ENCODE measurements at places on chromosomes 4 and X.

DNA sequence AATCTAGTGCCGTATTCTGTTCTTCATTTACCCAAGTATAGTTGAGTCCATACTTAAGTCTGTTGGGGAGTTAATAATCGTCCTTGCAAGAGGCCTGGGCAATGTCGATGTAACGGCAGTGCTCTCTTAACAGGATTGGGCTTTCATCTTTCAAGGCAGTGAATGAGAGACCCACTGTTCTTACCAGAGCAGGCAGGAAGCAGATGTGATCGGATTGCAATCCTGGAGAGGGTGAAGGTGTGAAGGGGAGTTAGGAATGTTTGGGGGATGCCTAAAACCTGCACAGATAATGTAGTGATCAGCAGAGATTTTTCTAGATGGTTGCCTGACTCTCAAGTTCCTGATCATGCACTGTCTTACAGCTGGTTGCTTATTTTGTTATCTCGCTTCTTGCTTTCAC, 308.4 kb downstream of the AFF2 start:
- no peak for DNase-seq

GRCh38 chrX:103585411-103586313, at the start of gene TCEAL4:
Gene TCEAL4 (plus strand): TSS chrX:103585515. CDS start chrX:103586676, 1,161 bp downstream.
- no peak for DNase-seq

DNA sequence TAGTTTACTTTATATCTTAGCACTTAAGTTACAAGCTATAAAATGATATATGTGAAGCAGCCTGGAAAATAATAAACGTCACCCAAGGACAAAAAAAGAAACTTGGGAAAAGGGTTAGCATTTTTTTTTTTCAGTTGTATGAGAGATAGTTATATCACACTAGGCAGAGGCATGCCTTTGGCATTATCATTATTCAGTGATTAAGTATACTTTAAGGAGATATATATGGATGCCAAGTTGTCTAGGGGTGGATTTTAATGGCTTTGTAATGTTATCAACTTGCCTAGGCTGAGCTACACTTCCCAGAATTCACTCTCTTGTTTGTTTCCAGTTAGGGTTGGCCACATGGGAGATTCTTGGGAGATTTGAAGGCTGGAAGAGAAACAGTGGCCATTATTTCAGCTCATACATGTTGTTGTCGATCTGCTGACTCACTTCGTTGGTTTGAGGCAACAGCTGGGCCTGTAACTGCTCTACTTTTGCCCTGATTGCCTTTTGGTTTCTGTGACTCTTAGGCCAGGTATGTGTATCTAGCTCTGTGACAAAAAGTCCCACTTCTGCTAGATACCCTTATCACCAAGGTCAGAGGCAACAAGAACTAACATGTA, 11.5 kb upstream of the SRPX start:
- DNase-seq, result no peak

DNA sequence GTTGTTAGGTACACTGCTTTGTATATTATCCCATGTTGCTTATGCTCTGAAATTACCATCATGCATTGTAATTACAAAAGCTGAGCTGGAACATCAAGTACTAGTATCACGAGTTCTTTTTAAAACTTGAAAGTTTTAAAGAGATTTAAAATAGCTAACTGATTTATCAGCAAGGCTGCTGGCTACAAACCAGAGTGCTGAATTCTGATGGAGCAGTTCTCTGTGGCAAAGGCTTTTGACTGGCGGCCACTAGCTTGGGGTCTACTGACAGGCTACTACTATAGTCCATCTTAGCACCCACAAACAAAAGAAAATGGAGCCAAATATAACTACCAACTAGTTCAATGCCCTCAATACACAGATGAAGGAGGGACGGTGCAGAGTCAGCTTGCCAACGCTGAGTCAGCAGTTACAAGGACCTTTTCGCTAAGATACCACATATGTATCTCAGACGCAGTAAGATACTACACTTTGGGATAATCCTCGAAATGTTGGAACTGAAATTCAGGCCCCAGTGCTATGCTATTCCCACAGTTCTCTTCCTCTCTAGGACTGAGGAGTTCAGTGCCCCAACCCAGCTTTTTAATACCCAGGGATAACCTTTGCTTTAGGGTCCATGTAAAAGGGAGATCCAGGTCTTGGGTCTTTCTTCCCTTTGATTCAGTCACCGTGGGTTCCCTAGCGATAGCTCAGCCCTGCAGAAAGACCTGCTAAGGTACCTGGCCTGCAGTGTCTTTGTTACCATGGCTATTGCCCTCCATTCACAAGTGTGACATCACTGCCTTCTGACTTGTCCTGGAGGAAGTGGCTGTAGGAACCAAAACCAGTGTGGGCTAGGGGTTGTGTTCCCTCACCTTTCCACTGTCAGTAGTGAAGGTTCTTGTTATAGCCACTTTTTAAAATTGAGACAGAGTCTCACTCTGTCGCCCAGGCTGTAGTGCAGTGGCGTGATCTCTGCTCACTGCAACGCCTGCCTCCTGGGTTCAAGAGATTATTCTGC, 22.8 kb downstream of the MFAP3L start:
- no peak for DNase-seq

DNA sequence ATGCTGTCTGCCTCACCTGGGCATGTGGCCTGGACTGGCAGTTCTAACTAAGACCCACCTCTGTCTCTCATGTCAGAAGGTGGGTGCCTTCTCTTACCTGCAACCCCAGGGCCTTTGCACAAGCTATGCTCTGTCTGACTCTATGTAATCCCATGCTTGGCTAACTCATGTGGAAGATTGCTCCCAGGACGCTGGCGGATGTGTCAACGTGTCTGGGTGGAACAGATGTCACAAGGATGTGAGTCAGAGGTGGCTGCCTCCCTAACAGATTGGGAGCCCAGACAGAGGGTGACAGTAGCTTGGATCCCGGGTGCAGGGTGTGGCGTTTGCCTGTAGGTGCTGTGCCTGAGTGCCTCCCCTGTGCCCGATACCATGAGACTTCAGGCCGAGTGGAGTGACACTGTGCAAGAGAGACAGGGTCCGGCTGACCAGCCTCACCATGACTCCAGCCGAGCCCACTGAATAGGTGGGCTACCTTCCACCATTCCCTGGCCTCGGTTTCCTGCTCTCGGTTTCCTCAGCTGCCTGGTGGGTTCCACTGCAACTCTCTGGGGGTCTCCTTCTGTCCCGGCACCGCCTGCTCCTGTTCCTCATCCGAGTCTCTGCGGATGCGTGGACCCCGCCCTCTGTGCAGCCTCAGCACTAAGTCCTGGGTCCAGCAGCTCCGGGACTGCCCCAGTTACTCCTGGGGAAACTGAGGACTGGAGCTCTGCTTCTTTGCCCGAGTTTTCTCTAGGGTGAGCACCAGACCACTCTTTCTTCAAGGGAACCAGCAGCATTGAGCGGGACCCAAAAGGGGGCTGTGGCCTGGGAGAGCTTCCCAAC, 11.0 kb downstream of the SH3BP2 start:
- no peak for DNase-seq

DNA sequence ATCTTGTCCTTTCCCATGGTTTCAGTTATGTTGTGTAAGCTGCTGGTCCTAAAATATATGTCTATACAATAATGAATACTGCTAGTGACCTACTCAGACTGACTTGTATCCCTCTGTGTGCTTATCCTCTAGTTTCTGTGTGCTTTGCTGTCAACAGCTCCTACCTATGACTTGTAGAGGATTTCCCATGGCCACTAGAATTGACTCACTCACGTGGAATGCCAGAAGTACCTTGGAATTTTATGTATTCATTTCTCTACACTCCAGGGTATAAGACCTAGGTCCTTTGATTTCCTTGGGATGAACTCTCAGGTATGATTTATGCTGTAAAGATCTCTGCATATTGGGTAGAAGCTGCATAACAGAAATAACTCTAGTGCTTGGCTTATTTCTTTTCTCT, 279.9 kb upstream of the SLIT2 start:
- no peak for DNase-seq

DNA sequence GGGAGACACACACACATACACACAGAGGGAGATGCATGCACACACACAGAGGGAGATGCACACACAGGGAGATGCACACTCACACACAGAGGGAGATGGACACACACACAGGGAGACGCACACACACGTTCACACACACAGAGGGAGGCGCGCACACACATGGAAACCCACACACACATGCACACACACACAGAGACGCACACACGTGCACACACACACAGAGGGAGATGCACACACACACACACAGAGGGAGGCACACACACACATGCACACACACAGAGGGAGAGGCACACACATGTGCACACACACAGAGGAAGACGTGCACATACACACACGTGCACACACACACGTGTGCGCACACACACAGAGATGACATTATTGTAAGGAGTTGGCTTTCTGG, 79.1 kb downstream of the HMX1 start:
- no peak for DNase-seq

GRCh38 chr4:79057772-79058171, 118.5 kb upstream of the PAQR3 start:
- no peak for DNase-seq

DNA sequence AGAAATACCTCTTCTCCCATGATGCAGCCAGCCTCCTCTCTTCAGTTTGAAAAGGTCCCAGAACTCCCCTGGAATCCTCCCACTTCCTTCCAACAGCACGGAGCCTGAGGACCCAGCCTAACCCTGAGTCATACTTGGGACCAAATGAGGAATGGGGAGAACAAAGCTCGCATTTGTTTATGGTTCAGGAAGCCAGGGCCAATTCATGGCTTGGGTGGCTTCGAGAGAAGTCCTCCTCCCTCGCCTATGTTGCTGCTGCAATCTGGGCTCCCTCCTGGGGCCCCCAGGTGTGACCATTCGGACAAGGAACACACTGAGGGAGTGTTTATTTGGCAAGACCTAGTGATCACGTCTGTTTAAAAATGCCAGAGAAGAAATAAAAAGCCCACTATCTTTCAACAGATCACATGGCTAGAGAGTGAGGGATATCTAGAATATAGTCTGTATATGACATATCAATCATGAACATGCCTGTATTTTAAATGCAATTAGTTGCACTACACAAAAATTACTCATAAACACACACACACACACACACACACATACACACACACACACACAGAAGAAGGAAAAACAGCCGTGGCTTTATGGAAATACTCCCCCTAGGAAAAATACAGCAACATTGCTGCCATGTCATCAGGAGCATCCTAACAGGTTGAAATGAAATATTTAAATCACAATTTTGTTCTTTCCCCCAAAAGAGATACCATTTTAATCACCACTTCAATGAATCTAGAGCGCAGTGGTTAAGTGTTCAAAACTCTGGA, 155.7 kb upstream of the MAP3K15 start:
- DNase-seq, result peak; percentile 53

- no peak for DNase-seq
These were observed 2.4 kb downstream of the RXFP1 start for GRCh38 chr4:158523990-158524535.

DNA sequence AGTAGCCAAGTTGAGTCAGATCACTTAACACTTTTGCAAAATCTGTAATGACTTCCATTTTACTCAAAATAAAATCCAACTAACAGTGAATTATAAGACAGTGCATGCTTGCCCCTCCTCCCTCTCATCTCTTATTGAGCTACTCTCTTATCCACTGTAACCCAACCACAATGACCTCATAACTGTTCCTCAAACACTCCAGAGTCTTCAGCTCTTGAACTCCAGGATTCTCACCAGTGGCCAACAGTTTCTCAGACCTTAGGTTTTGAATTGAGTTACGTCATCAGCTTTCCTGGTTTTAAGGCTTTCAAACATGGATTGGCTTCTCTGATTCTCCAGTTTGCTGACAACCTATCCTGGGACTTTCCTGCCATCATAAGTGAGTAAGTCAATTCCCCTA, 938.3 kb downstream of the RAB28 start:
- DNase-seq, result no peak

GRCh38 chr4:7841894-7842293, 97.8 kb downstream of the AFAP1 start:
- DNase-seq, result no peak

DNA sequence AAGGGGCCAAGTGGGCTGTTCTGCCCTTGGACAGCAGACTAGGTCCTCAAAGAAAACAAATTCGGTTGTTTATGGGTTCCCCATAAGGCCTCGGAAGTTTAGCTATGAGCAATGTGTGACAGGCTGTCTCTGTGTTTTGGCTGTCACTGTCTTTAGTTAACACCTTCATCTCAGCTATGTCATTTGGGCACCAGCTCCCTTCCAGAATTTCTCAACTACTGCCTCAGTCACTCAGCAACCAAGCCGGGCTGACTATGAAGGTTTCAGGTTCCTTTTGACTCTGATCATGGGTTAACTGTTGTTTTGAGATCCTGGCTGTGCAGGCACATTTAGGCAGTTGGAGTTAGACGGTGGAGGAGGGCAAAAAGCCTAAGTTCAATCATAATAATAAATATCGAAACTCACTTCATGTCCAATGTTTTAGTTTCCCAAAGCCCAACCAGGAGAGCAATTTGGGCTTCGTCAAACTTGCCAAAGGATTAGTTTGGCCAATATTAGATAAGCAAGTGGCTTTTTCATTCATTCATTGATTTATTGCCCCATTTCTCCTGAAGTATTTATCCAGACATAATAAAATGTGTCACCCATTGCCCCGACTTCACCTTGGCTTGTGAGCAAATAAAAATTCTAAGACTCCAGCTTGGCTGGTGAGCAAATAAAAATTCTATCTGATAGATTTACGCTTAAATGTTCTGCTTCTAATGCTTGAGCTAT, 9.1 kb upstream of the PAGE1 start:
- no peak for DNase-seq

All from astrocyte of the cerebellum (primary cell).